ENCODE measurements at places on chromosomes 1 and 21. TPM values are rescaled to one million over a fixed set of nuclear protein-coding genes. Genes with fewer than 3 reads are reported as not detected.
A peak's percentile ranks its signal among the peaks of the same experiment; 100 is the strongest.

DNA sequence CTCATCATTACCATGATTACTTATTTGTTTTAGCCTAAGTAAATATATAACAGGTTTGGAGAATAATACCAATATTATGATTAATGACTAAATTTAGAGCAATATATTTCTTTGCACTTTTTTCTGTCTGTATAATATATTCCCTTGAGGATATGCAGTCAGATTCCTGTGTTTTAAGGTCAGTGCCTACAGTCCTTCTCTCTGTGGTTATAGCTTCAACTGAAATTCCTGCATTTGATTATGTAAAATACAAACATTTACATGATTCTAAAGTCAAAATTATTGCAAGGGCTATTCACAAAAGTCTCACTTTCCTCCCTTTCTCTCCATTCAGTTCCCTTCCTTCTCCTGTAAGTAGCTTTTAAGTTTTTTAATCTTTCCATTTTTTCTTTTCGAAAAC lies 142.9 kb upstream of the COL6A1 start:
- DNase-seq = no peak
- H3K4me3 ChIP-seq = no peak overlapping the region
- H3K4me1 ChIP-seq = no peaks in the 10 kb centered on the region
- H3K27ac ChIP-seq = no peak overlapping the region
- no peaks in the 10 kb centered on the region for H3K36me3 ChIP-seq
- no peaks in the 10 kb centered on the region for H3K27me3 ChIP-seq

GRCh38 chr1:34590211-34590623 lies 164.6 kb upstream of the GJB5 start:
- H3K27ac ChIP-seq = no peak overlapping the region
- no peaks in the 10 kb centered on the region for H3K36me3 ChIP-seq
- peak; percentile 35 for DNase-seq
- peaks cover 4% of the 10 kb centered on the region for H3K27me3 ChIP-seq
- H3K4me3 ChIP-seq = no peak overlapping the region

GRCh38 chr1:81600878-81601622 lies 199.7 kb upstream of the ADGRL2 start:
- no peaks in the 10 kb centered on the region for H3K36me3 ChIP-seq
- no peaks in the 10 kb centered on the region for H3K27me3 ChIP-seq

DNA sequence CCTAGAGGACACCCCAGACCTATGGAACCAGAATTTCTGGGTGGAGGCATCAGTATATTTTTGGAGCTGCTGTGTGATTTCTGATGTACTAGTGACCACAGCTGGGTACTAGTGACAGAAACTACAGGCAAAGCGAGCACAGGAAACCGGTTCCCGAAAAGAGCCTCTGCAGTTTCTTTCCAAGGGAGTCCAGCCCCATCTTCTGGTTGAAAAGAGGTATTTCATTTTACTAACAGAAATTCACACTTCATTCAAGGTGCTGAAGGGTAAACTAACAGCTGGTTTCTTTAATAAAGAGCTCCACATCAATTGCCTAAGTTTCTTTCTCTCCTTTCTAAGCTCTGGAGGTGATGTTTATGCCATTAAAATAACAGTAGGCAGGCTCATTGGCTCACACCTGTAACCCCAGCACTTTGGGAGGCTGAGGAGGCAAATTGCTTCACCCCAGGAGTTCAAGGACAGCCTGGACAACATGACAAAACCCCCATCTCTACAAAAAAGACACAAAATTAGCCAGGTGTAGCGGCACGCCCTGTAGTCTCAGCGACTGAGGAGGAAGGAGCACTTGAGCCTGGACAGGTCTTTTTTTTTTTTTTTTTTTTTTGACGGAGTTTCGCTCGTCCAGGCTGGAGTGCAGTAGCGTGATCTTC lies 22.0 kb downstream of the THAP3 start:
- H3K4me3 ChIP-seq = no peak overlapping the region
- no peaks in the 10 kb centered on the region for H3K4me1 ChIP-seq
- peaks cover 68% of the 10 kb centered on the region for H3K36me3 ChIP-seq
- DNase-seq = peak; percentile 73
- no peaks in the 10 kb centered on the region for H3K27me3 ChIP-seq

PYHIN1 gene
- 79.9 TPM for total RNA-seq

AXDND1 gene
- not detected for total RNA-seq
